HCT116 (cell line): ENCODE measurements at places on chromosomes 12 and 14.

- no peaks in the 10 kb centered on the region for H3K27me3 ChIP-seq
- H3K4me3 ChIP-seq = no peak overlapping the region
- no peak overlapping the region for H3K27ac ChIP-seq
- no peaks in the 10 kb centered on the region for H3K4me1 ChIP-seq
- no peak for DNase-seq
These were observed 550.0 kb downstream of the SOX5 start for GRCh38 chr12:23399402-23399933.

DNA sequence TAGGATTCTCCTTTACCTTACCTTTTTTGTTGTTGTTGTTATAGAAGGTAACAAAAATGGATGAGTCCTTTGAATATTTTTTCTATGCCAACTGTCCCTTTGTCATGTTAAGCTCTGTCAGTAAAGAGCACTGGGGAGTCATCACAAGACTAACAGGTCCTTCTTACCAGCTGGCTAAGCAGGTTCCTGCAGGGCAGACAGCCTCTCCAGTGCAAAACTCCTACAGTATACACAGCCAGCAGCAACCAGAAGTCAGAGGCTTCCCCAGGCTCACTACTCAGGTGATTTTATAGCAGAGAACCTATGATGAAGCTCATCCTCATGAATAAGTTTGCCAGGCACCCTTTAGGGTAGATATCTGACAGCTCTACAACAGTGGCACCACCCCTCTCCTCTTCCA, 271.1 kb downstream of the RERGL start:
- H3K4me3 ChIP-seq = no peak overlapping the region
- no peaks in the 10 kb centered on the region for H3K36me3 ChIP-seq
- H3K27me3 ChIP-seq = no peaks in the 10 kb centered on the region
- no peak for DNase-seq
- H3K27ac ChIP-seq = no peak overlapping the region

DNA sequence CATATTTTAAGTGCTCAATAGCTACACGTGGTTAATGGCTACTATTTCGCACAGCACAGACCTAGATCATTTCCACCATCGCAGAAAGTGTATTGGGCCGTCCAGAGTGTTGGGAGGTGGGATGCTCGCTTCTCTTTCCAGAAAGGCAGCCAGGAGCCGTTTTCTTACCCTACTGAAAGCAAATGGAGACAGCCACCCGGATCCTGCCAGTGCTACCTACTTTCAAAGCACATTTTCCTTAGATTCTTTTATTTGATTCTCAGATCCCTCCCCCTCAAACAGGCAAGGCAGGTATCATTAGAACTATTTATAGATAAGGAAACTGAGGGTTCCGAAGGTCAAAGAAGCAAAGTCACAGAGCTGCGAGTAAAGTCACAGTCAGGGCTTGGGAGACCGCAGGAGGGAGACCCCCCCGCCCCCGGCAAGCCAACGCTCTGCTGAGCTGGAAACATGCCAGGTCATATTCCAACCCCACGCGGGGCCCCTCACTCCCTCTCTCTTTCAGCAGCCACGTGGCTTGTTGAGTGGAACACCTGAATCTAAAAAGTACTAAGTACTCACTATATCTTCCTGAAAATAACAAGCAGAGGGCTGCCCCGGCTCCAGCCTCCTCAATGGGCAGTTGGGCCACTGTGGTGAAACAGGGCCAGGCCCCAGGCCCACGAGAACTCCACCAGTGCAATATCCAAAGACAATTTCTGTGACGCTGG, 36.2 kb downstream of the PRIMA1 start:
- H3K4me3 ChIP-seq = no peak overlapping the region
- H3K36me3 ChIP-seq = no peaks in the 10 kb centered on the region
- no peaks in the 10 kb centered on the region for H3K27me3 ChIP-seq
- DNase-seq = no peak

- H3K36me3 ChIP-seq = no peaks in the 10 kb centered on the region
- peak overlapping the region; percentile 91 for H3K27ac ChIP-seq
- H3K4me1 ChIP-seq = peaks cover 11% of the 10 kb centered on the region; the same call in 1 of the 2 replicates
- DNase-seq = no peak
These were observed 462 bp downstream of the SRP54 start for GRCh38 chr14:34983148-34983760.

GRCh38 chr14:81819344-81819743, 285.7 kb upstream of the SEL1L start:
- no peaks in the 10 kb centered on the region for H3K36me3 ChIP-seq
- no peak overlapping the region for H3K27ac ChIP-seq
- no peak for DNase-seq
- H3K4me3 ChIP-seq = no peak overlapping the region
